Activated naive CD8-positive, alpha-beta T cell treated with anti-CD3 and anti-CD28 coated beads, Interleukin-2, amount 50 U/mL, for 16 hours (primary cell): ENCODE measurements at places on chromosomes 2 and 18.

DNA sequence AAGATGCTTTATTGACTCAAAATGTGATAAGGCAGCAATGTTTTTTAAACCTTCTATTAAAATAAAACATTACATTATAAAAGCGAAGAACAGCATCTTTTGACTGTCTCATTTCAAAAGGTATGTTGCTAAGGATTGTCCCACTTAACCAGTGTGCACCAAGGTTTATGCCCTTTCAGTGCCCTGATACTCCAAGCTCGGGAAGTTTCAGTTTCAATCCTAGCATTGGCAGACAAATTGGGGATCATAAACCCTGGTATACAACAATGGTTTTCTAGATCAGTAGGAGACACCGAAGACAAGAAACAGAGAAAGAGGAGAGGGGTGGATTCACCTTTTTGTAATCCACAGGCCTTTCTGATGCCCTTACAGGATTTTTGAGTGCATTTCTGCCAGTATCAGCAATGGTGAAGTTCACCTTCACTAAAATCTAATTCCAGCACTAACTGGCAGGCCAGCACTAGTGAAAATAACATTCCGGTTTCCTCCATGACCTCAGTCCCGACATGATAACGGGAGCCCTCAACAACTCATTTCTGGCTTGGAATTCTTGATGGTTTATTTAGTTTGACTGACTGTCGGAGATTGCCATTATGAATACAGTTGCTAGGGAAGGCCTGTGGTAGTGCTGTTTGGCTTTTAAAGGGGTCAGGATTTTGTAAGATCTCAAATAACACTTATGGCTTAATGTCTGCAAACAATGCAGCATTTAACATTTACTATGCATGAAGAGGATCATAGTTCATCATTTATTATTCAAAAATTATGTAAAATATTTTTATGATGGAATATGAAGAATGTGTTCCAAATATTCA is 33.3 kb upstream of the FIGN start:
- DNase-seq: no peak

DNA sequence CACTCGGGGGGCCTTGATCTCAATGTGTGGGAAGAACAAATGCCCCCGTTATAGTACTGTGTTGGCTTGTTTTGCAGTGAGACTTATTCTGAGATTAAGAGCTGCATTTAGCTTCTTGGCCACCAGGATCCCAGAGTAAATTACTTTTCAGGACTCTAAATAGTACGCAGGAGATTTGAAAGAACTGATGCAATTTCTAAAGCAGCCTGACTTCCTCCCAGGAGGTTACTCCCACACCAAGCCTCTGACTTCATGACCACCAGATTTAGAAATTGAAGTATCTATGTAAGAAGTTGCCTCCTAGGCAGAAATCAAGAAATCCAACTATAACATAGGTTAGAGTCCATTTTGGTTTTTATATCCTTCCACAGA is 67.0 kb downstream of the FEZ2 start:
- DNase-seq: no peak

GRCh38 chr2:1266351-1266750 is 146.9 kb upstream of the TPO start:
- no peak for DNase-seq

- no peak for DNase-seq
Measured at GRCh38 chr2:200253639-200254038, 52.9 kb upstream of the SPATS2L start.

DNA sequence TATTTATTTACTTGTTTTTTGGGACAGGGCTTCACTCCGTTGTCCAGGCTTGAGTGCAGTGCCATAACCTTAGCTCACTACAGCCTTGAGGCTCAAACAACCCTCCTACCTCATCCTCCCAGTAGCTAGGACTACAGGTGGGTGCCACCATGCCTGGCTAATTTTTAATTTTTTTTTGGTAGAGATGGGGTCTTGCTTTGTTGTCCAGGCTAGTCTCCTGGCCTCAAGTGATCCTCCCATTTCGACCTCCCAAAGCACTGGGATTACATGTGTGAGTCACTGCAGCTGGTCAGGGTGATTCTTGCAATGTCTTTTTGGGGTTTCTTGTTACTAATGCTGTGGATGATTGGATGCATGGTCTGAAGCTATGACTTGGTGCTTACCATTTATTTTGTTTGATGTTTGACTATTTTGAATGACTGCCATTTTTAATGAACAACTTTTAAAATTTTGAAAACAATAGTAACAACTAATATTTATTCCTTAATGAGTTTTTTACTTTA is 6.5 kb downstream of the CERS6 start:
- DNase-seq: no peak

- no peak for DNase-seq
Measured at GRCh38 chr18:59561612-59562011, 135.6 kb downstream of the CCBE1 start.

DNA sequence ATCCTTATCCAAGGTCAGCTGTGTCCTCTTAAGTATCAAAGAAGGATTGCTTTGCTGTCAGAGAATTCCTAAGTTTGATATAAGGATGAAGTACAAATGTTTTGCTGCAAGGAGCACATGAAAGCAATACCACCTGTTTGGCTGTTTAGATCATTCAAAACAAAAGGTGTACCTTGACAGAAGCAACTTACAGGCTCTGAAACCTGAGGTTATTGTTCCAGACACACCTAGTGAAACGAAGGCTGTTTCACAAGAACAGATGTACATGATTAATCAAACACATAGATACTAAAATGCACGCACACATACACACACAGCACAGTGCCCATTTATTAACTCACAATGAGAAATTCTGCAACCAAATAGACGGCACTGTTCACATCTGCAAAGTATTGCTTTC is 166.2 kb downstream of the RBM43 start:
- no peak for DNase-seq

DNA sequence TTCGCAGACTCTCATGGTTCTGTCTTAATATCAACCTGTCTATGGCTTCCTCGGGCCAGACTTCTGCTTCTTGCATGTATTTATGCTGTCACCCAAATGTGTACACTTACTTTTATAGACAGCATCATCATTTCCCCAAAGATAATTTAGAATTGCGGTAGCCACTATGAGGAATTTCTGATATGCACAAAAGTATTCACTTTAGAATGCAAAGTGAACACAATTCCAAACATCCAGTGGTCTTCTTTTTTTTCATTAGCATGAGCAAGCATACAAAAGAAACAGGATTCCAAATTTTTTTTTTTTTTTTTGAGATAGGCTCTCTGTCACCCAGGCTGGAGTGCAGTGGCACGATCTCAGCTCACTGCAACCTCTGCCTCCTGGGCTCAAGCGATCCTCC is 21.0 kb upstream of the MCFD2 start:
- DNase-seq: no peak

GRCh38 chr2:63440612-63441011 is 147.7 kb downstream of the WDPCP start:
- DNase-seq: no peak

GRCh38 chr2:226754821-226755604 is 44.6 kb downstream of the IRS1 start:
- no peak for DNase-seq

DNA sequence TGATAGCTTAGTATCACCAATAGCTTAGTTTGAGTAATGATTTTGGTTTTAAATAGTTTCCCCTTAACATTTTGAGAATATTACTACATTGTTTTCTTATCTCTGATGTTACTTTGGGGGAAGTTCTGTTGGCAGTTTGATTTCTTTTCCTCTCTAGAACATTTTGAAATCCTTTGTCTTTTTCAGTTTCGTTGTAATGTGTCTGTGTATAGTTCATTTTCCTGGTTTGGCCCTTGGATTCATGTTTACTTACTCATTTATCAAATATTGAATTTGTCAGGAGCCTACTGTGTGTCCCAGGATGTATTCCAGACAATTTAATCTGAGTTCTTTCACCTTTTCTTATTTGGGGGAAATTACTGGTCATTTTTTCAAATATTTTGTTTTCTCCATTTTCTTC is 16.7 kb downstream of the ANKRD12 start:
- DNase-seq: no peak

- DNase-seq: no peak
Measured at GRCh38 chr2:26612034-26612433, 29.1 kb downstream of the CIB4 start.

GRCh38 chr18:58316396-58317342 is 272.6 kb downstream of the NEDD4L start:
- no peak for DNase-seq

DNA sequence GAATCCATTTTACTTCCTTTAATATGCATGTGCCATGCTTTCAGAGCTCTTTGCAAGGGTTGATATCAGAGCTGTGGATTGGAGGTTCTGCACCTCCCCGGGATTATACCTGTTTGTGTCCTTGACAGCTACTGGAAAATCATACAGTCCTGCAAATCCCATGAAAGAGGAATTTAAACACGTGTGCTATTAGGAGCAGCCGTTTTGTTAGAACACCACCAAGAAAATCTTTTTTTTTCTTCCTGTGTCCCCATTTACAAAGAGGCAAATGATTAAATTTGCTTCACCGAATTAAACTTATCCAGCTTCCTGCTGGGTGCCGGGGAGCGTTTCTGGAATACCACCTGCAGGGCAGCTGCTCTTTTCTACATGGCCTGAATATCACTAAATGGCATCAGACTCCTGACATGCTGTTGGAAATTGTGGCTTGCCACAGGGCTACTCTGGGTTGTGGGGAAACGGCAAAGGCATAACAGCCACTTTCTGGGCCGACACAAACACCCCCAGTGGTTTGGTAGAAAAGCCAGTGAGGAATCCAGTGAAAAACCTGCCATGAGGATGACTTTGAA is 23.4 kb upstream of the SOX11 start:
- no peak for DNase-seq

DNA sequence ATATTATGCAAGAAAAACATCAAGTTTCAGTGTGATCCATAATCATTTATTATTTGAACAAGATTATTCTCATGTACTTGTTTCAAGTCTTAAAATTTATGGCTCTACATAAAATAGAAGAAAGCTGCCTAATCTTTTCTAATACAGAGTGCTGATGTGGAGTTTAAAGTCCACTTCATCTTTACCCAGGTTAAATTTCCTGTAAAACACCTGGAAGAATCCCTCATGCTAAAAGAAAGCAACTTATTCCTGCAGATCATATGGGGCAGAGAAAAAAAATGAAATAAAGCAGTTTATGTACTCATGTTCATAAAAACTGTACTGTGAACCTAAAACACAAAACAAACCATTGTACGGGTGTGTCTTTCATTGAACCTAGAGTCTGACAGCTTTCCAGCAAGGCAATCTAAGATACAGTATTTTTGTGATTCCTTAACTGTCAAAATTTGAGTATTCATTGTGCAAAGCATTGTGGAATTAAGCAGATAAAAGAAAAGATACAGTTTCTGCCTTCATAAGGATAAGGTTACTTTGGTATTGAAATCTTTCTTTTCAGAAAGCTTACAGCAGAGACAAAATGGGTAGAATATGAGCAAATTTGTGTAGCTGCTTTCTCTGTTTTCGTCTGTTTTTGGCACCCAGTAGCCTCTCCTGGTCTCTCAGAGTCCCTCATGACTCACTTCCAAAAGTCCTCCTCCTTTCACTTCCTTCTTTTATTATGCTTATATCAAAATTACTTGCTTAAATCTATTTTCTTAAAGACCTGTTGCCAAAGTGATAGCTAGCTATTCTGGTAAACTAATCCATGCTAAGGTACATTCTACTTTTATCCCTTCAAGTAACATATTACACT is 26.9 kb upstream of the GLS start:
- no peak for DNase-seq

GRCh38 chr18:59085797-59086196 is 53.9 kb upstream of the SEC11C start:
- DNase-seq: no peak

DNA sequence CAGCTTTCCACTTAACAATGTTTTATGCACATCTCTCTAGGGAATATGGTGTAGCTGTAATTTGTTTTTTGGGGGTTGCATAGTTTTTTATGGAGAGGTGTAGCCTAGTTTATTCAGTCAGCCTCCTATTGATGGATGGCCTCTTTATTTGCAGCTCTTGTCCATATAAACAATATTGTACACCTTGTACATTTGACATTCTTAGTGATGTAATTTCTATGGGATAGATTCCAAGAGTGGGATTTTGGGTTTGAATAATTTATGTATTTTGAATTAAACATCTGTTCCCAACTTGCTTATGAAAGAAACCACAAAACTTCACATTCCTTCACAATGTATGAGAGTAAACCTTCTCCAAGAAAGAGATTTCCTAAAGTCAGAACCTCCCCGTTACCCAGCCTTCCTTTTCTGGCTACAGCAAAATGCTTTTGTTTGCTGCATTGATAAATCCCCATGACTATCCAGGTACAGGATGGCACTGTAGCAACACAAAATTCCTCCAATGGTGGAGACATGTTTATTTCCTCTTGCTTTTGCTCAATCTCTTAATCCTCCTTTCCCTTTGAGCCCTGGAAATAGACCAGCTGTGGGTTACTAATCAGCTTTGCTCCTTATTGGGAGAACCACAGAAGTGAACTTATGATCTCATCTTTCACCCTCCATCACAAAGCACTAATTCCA is 58.4 kb upstream of the GALR1 start:
- no peak for DNase-seq

GRCh38 chr2:16317211-16317830 is 348.3 kb downstream of the CYRIA start:
- no peak for DNase-seq

GRCh38 chr2:151182899-151183809 is 78.5 kb downstream of the RBM43 start:
- no peak for DNase-seq

DNA sequence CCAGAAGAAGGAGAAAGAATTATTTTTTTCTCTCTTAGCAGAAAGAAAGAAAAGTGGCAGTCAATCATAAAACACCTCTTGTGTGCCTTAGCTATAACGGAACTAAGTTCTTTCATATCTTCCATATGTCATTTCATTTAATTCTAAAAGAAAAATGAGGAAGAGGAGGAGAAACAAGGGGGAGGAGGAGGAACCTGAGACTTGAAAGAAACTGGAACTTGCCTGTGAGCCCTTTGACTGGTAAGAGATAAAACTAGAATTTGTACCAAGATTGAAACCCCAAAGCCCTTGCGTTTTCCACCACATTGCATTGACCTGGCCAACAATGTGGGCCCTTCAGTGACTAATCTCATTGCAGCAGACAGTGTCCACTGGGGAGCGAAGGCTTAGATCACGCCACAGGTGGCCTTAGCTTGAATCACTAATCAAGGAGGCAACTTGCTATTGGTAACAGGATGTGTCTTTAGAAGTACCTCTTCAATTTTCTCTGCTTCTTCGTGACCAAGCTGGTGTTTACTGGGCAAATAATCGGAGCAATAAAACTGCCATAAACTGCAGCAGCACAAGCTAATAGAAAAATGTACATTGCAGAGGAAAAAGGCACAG is 307.9 kb downstream of the CLIP4 start:
- no peak for DNase-seq

- no peak for DNase-seq
Measured at GRCh38 chr2:53438100-53438499, 329.5 kb upstream of the CHAC2 start.

GRCh38 chr2:167579826-167580225 is 667.6 kb downstream of the STK39 start:
- DNase-seq: no peak
